ENCODE measurements at places on chromosomes 5 and 9. TPM values are rescaled to one million over a fixed set of nuclear protein-coding genes. Genes with fewer than 3 reads are reported as not detected.
A peak's percentile ranks its signal among the peaks of the same experiment; 100 is the strongest.

NTRK2 gene
- total RNA-seq, result 35.3 TPM

GABRA6 gene
- not detected for total RNA-seq

LIX1 gene
- total RNA-seq, result 0.69 TPM

TRAF2 gene
- total RNA-seq, result 7.8 TPM

KIF20A gene
- 16.3 TPM for total RNA-seq

BTNL8 gene
- 0.49 TPM for total RNA-seq

ZFP2 gene
- total RNA-seq, result 1.9 TPM

NEUROG1 gene
- not detected for total RNA-seq

SLC46A2 gene
- total RNA-seq, result 1.2 TPM

ACTBL2 gene
- 5.8 TPM for total RNA-seq

C9orf153 gene
- total RNA-seq, result 0.79 TPM

RMRP gene
- total RNA-seq, result 94,985 TPM

ZNF462 gene
- 25.7 TPM for total RNA-seq

TMOD1 gene
- 9.3 TPM for total RNA-seq

CPEB4 gene
- 36.6 TPM for total RNA-seq

TEK gene
- 10.4 TPM for total RNA-seq

SLC1A1 gene
- total RNA-seq, result 1.3 TPM

PCDHAC1 gene
- total RNA-seq, result 0.69 TPM

DNA sequence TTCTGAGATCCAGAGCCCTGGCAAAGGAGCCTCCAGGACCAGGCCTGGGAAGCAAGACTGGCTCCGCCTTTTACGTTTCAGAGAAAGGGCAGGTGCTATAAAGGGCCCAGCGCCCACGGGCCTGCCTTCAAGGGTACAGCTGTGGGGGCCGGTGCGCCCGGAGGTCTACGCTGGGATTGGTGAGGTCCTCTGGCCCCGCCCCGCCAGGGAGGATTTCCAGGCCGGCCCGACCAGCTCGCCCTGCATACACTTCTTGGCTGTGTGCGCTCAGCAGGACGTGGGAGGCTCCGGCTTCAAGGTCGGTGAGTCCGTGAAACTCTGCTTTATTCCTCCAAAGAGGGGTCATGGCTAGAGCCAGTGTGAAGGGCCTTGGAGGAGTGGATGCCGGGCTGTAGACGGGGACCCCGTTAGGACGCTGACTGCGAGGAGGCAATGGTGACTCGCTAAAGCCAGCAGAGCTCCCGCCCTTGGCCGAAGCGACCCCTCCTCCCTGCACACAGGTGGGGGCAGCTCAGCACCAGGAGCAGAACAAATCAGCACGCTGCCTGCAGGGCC, at the start of gene CKMT2:
TSS of gene CKMT2 (plus strand) at position 243 of the 555 bp plus-strand sequence. CDS start 17,811 bp downstream, outside the sequence.
- no peak for DNase-seq

DNA sequence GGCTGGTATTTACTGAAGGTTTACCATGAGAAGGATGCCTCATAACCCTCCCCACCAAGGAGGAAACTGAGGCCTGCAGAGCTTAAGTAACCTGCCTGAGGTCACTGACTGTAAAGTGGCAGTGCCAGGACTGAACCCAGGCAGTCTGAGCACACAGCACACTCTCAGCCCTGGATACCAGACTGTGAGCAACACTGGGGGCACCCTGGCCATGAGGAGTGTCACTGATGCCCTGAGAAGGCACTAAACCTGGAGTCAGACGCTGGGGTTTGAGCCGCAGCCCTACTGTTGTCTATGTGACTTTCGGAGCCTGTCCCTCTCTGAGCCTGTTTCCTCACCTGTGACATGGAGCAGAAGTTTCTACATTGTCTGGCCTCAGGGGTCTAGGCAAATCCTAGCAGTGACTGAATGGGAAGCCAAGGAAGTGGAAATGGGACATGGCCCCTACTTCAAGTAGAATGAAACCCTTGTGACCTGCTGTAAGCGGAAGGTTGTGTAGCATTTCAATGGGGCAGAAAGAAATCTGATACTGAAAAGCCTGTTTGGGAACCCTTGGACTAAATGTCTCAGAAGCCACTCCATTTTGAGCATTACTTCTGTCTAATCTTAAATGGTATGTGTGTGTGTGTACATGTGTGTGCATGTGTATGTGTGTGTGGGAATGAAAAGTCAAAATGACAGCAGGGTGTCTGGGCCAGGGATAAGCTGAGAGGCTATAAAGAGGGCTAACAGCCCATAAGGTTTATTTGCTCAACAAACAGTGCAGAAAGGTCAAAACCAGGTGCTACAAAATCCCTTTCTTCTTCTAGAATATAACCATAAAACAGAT, 36.0 kb downstream of the B4GALT1 start:
- no peak for DNase-seq

DNA sequence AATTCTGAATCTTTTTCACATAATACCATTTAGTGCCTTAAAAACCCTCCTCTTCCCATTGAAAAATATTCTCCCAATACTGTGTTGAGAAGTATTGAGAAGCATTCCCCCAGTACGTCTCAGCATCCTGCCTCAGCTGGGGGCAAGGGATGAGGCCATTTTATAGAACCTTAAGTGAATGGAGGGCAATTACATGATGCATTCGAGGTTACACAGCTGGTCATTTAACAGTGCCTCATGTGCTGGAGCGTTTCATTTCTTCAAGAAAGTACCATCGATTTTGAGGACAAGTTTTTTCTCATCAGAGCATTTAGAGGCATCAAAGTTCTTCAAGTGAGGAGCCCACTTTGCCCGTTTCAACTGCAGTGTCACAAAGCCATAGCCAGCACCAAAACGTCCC, 135.6 kb downstream of the DOCK2 start:
- no peak for DNase-seq

DNA sequence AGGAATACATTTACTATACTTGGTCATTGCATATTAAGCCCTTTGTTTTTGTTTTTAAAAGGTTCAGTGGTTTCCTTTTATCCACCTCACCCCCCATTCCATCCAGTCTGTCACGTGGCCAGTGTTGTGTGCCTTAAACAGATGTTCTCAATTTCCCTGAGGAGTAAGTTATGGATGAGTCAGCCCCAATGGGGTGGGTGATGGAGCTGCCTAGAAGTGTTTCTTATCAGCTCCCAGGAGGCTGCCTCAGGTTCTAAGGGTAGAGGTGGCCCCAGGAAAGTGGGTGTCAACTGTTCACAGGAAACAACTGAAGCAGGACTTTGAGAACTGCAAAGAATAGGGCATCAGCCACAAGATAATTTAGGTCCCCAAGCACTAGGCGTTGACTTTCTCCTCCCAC, 41.1 kb downstream of the ACTBL2 start:
- DNase-seq, result no peak

GRCh38 chr9:126347911-126348760, 21.5 kb downstream of the MVB12B start:
- no peak for DNase-seq

- no peak for DNase-seq
These were observed 5.3 kb downstream of the SH3PXD2B start for GRCh38 chr5:172448999-172449398.

- no peak for DNase-seq
These were observed 443.5 kb upstream of the CDH6 start for GRCh38 chr5:30749971-30750370.

DNA sequence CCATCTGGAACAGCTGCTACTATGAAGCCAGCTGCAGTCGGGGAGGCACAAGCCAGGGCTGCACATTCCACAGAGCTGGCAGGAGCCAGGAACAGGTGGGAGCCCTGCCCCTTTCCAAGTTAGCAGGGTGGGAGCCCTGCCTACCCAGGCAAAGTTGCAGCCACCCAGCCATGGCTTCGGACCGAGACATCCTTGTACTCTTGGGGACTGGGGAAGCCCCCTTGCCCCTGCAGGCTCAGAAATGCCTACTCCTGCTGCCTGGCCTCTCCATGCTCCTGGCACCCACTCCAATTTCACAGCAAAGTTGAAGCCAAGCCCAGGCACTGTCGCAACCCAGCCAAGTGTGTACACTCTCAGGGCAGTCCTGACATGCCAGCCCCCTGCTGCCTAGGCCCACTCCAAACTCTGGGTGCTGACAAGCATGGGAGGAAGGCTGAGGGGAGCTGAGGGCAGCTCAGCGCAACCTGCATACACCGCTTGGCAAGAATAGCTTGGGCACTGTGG, 165.1 kb downstream of the RNF180 start:
- no peak for DNase-seq

- DNase-seq, result no peak
These were observed 24.4 kb upstream of the VDAC1 start for GRCh38 chr5:134029156-134029555.

DNA sequence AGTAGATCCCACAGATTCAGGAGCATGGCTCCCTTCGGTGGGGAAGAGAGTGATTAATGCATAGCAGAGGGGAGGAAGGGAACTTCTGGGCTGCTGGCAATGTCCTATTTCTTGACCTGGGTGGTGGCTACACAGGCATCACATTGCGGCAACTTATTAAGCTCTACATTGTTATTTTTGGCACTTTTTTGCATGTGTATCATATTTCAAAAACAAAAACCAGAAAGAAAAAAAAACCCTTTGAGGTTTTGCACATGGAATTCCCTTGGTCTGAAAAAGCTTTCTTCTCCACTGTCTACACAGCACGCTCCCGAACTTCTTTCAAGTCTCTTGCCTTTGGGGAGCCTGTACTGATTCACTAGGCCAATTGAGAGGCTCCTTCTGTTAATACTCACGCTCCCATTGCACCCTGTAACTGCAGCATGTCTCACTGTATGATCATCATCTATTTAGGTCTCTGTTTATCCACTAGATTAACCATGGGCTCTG, 25.1 kb downstream of the CEMIP2 start:
- DNase-seq, result no peak

DNA sequence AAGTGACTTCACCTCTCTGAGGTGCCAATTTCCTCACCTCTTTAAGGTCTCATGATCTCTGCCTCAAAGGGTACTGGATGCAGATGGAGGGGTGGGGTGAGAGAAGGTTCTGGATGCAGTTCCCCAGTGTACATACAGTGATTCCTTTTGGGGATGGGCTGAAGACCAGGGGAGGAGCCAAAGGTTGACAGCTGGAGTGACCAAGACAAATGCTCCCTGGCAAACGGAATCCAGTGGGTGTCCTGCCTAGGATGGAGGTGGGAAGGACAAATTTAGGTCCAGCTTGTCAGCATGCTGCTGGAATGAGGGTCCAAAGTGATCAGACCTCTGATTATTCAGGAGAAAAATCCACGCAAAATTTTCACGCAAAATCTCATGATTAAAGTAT, 7.3 kb upstream of the LMX1B start:
- DNase-seq, result no peak

DNA sequence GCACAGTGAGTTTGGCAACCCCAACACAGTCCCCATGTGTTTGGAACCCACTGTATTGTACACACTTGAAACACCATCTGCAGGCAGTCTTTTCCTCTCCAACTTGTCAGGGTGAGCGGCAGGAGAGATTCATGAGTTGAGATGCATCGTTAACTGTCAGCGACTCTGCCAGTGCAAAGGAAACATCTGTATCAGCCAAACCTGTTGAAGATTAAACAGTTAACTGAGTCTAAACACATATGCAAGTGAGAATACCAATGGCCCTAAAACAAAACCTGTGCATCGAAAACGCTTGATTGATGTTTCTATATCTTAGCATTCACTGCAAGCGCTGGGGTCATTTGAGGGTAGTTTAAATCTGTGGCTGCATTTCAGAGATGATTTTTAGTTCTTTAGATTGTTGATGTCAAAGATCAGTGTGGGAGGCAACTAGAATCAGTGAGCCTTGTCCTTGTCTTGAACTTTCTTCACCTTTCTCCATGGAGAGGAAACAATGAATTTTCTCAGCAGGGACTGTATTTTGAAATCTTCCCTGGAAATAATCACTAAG, 41.3 kb upstream of the PAM start:
- peak; percentile 17 for DNase-seq

- DNase-seq, result no peak
These were observed 330.7 kb upstream of the ADAMTSL1 start for GRCh38 chr9:18143073-18143745.

DNA sequence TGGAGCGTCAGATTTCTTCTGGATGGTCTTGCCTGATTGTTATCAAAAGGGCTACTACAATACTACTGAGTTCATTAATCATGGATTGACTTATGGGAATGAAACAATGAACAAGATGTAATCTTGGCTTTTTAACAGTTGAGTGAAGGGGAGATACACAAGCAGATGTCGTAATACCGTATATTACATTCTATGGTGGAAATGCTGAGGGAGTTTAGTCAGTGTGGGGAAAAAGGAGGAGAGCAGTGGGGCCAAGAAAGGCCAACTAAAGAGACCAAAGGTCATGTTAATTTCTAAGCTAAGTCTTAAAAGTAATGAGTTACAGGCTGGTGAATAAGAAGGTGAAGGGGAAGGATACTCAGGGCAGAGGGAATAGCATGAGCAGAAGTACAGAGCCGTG, 29.0 kb upstream of the PSAT1 start:
- DNase-seq, result no peak

- no peak for DNase-seq
These were observed 14.0 kb downstream of the OR13J1 start for GRCh38 chr9:35856206-35856605.

DNA sequence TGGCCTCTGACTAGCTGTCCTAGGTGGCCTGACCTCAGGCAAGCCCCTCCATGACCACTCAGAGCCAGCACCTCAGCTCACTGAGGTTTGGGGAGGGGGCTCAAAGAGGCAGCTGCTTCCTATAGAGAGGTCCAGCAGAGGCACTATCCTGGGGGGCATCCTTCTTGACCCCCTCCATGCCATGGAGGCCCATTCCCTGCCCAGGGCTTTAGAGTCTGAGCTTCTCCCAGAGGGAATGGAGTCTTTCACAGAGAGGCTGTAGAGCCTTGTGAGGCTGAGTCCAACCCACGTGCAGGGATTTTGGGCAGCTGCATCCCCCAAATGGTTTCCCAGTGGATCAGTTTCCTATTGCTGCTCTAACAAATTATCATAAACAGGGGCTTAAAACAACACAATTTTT, 16.9 kb downstream of the IRF1 start:
- DNase-seq, result no peak

- DNase-seq, result no peak
These were observed 118.5 kb downstream of the PRR16 start for GRCh38 chr5:120582635-120583034.

DNA sequence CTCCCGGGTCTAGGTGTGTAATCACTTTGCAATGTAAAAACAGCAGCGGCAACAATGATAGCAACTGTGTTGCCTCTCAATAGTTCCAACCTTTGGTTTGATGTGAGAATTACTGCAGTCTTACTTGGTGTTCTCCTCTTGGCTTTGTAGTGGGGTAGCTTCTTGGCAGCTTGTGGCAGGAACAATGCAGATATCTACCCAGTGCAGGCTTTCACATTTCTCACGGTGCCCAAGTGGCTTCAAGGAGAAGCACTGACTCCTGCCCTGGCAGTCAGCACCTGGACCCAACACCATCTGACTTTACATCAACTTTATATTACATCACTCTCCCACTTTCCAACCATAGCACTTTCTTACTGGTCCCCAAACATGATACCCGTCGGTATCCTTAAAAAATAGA, 28.4 kb upstream of the TIFAB start:
- no peak for DNase-seq

GRCh38 chr5:16713386-16713928, 96.7 kb upstream of the RETREG1 start:
- peak; percentile 62 for DNase-seq

GRCh38 chr5:14035859-14036503, 91.5 kb upstream of the DNAH5 start:
- peak; percentile 83 for DNase-seq

Data from skin of body (tissue), 3 donors.